ENCODE measurements at places on chromosomes 6 and 20.
A peak's percentile ranks its signal among the peaks of the same experiment; 100 is the strongest.

DNA sequence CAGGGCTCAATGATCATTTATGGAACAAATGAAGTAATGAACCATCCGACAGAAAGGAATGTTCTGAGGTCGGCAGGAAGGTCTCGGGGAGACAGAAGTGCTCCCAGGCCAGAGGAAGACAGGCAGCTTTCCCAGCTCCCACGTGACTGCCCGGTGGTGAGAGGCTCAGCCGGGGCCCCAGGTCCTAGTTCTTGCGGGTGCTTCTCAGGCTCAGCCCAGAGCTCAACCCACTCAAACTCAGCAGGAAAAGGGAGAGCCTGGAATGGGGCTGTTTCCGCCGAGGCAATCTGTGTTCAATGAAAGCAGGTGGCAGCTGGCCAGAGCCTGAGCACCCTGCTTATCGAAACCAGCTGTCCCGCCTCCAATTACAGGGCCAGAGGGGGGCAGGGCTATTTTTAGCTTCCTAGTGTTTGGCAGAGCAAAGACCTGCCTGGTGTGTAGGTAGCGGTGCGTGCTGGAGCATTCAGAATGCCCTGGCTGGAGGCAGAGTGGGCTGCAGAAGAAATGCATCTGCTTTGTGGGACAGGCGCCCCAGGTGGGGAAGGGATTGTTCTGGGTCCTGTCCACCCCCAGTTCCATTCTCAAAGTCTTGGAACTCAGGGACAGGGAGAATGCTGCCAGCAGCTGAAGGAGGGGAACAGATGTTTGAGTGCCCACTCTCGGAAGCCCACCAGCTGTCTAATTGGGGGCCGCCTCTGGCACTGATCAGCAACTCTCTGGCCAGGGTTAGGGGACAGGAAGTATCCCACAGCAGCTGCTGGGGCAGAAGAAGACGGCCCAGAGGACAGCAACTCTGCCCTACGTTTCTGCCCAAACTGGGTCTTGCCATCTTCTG, 145.1 kb downstream of the PREX1 start:
- DNase-seq = peak; percentile 81

GRCh38 chr6:108710551-108710950, 137.7 kb upstream of the ARMC2 start:
- no peak for DNase-seq

DNA sequence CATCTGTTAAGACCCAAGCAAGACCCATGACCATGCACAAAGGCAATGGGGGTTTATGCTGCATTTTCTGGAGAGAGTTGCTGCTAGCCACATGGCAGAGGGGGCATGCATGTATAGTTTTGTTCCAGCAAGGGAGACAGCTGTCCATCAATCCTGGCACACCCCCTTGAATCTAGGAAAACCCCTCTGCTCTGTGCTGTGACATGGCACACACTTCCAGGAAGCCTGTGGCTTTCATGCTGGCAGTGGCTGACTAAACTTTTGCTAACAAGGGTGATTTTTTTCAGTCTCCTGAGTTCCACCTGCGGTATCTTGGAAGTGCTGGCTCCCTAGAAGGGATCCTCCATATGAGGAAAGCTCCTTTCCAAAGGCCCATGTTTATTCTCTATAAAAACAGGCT, 9.1 kb upstream of the CST4 start:
- no peak for DNase-seq

GRCh38 chr20:5908981-5909380, 41.4 kb downstream of the TRMT6 start:
- DNase-seq = no peak

DNA sequence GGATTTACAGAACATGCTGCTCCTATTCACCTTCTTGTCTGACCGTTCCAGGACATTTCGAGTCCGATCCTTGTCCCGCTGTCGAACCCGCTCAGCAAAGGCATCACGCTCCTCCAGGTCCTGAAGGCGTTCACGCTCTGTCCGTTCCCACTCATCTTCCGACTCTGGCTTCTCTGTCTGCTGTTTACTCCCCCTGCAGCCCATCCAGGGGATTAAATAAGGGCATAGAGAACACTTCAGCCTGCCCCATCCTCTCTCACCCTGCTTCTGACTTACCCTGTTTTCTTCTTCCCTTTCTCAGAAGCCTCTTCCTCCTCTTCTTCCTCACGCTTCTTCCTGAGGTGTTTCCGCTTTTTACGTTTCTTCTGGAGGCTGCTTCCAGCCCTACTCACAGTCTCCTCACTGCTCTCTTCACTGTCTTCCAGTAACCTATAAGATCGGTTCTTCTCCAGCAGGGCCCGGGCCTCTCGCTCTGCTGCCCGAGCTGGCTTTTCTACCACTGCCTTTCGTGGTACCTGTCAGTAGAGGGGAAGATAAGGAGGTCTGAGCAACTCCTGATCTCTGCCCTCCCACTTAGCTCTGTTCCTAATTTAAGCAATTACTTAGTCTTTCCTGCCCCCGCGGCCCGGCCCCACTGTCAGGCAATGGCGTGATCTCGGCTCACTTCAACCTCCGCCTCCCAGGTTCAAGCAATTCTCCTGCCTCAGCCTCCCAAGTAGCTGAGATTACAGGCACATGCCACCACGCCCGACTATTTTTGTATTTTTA, 1.9 kb downstream of the DHX16 start:
- DNase-seq = no peak

Data from MCF 10A (cell line).